ENCODE measurements at places on chromosomes 7 and 10. TPM values are rescaled to one million over a fixed set of nuclear protein-coding genes. Genes with fewer than 3 reads are reported as not detected.

Gene CHST15
- 27.0 TPM for total RNA-seq

Gene CARD11
- 2.9 TPM for total RNA-seq

Gene HGF
- total RNA-seq: 15.0 TPM

Gene SEMA3E
- 4.4 TPM for total RNA-seq

Gene SHTN1
- 7.4 TPM for total RNA-seq

Gene CREB5
- 23.1 TPM for total RNA-seq

Gene FAM24B
- total RNA-seq: not detected

Gene CRTAC1
- 2.5 TPM for total RNA-seq

Gene PLAC9
- total RNA-seq: 61.4 TPM

Gene NOD1
- total RNA-seq: 14.5 TPM

Gene PTF1A
- not detected for total RNA-seq

Gene TLX1
- total RNA-seq: not detected

Gene SPDYE9
- total RNA-seq: not detected

Gene NUPR2
- total RNA-seq: not detected

Gene UCN3
- total RNA-seq: not detected

Gene CLRN3
- not detected for total RNA-seq

Gene CRHR2
- not detected for total RNA-seq

Gene GPR22
- 0.98 TPM for total RNA-seq

Gene SFMBT2
- 12.5 TPM for total RNA-seq

Gene EBLN1
- not detected for total RNA-seq

Gene TRPV6
- total RNA-seq: 7.9 TPM

Gene CTAGE6
- total RNA-seq: 1.7 TPM

Gene AIFM2
- 10.6 TPM for total RNA-seq

Gene TRIM74
- total RNA-seq: not detected

Gene C1GALT1
- total RNA-seq: 29.0 TPM

Gene OPALIN
- not detected for total RNA-seq

Gene IL6
- total RNA-seq: 12.0 TPM

Gene CASD1
- 17.7 TPM for total RNA-seq

Gene LEP
- total RNA-seq: 7.4 TPM

Gene HACD1
- total RNA-seq: 6.4 TPM

Gene EN2
- total RNA-seq: 0.98 TPM

Gene ZC3HAV1L
- total RNA-seq: 55.7 TPM

Gene CUL2
- total RNA-seq: 18.7 TPM

Gene MEOX2
- total RNA-seq: 1.7 TPM

Gene POU6F2
- not detected for total RNA-seq

Gene CAMK2B
- 3.2 TPM for total RNA-seq

Gene SPDYE1
- total RNA-seq: not detected

Gene IL15RA
- total RNA-seq: 41.0 TPM

Gene ARHGAP21
- total RNA-seq: 43.0 TPM

Gene IRF5
- 15.0 TPM for total RNA-seq

Gene ARHGEF35
- total RNA-seq: 8.3 TPM

Gene CCL24
- not detected for total RNA-seq

Gene SRGN
- 117 TPM for total RNA-seq

Gene MYO3A
- 0.25 TPM for total RNA-seq

Gene SFRP5
- total RNA-seq: 1.7 TPM

Gene CDNF
- total RNA-seq: 7.4 TPM

Gene C7orf33
- not detected for total RNA-seq

Gene KAZALD1
- 4.2 TPM for total RNA-seq
